ENCODE measurements at places on chromosomes 3 and 15.

DNA sequence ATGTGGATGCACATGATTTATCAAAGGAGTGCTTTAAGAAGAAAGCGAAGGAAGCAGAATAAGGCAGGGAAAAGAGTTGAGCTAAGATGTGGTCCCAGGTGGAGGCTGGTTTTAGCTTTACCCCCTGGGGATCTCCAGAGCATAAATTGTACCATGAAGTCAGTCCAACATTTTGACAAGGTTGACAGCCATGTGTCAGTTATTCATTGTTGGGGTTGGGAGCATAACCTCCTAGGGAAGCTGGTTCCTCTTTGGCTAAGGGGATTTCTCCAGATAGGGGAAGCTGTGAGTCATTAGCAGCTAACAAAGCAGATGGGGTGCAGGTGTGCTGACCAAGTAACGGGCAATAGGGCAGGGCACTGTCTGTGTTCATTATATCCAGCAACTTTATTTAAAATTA, 123.7 kb upstream of the IGSF10 start:
- DNase-seq, result no peak

GRCh38 chr3:9994086-9994844, 7.6 kb upstream of the EMC3 start:
- DNase-seq, result no peak

DNA sequence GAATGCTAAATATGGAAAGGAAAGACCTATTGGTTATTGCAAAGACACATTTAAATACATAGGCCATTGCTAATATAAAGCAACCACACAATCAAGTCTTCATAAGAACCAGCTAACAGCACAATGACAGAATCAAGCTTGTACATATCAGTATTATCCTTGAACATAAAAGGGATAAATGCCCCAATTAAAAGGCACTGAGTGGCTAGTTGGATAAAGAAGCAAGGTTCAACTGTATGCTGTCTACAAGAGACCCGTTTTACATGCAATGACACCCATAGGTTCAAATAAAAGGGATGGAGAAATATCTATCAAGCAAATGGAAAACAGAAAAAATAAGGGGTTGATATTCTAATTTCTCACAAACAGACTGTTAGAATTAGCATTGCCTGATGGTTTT, 706.1 kb downstream of the EPHA3 start:
- no peak for DNase-seq

GRCh38 chr15:42031198-42031915, 10.5 kb upstream of the PLA2G4E start:
- DNase-seq, result no peak

GRCh38 chr3:133466531-133467386, 66.9 kb downstream of the BFSP2 start:
- DNase-seq, result no peak

GRCh38 chr15:90500171-90500570, 29.6 kb upstream of the CRTC3 start:
- no peak for DNase-seq

DNA sequence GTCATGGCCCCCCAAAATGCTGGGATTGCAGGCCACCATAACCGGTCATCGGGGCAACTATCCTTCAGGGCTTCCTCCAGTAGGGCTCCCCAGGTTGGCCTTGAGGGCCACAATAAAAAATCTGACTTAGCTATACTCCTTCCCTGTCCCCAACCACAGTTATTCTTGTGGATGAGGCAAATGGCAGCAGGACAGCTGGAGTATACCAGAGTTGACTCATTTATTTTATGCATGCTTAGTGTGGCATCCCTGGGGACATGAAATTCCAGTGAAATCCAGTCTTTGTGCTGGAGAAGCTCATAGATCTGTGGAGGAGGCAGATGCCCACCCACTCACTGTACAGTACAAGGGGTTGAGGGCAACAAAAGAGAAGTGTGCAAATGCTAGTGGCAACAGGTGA, 109.5 kb downstream of the RORA start:
- no peak for DNase-seq

- DNase-seq, result no peak
Observed at GRCh38 chr15:84835661-84836337, 18.6 kb downstream of the ALPK3 start.

GRCh38 chr15:69797615-69798014, 300.1 kb downstream of the TLE3 start:
- DNase-seq, result no peak

- no peak for DNase-seq
Observed at GRCh38 chr15:99185414-99186130, 63.8 kb downstream of the TTC23 start.

DNA sequence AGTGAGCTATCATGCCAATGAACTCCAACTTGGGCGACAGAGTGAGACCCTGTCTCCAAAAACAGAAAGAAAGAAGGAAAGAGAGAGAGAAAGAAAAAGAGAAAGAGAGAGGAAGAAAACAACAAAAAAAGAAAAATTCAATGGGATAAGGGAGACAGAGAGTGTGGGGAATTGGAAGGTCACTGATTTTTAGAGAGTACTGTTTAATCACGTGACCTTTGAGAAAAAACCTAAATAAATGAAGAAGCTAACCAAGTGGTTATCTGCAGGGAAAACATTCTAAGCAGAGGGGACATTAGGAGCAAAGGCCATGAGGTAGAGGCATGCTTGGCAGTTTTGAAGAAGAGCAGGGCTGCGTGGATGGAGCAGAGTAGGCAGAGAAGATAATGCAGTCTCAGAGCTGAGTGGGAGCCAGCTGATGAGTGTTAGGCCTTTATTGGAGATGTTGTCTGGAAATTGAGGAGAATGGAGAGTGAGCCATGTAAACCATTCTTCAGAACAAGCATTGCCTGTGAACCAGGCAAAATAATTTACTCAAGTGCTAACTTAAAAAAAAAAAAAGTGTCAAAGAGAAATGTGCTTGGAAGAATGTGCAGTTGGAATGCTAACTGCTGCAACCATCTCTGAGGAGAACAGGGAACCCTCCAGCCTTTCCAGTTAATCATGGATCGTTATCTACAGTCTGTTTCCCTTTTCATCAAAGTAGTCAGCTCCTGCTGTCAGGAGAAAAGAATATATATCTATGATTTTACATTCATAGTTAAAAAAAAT, 377.3 kb upstream of the SEMA6D start:
- no peak for DNase-seq

DNA sequence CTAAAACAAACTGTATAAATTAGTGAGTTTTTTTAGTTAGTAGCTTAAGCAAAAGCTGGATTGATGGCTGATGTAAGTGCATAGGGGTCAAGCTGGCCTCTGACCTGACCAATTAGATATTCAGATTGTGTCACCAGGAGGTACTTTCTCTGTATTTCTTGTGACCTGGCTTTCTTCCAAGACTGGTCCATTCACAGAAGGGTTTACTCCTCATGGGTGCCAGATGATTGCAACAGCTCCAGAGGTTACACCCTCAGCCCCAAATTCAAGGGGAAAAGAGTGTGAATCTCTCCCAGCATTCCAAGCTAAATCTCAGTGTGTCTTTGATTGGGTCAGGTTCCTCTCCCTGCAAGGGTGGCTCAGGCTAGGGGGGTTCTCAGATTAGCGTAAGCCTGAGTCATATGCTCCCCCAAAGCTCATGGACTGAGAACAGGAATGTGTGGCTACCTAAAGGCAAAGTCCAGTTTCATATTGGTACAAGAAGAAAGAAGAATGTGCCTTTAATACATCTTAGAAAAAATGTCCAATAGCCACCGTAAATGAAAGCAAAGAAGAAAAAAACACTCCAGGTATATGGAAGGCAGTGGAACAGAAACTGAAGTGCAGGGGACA, 16.5 kb downstream of the PML start:
- DNase-seq, result no peak

DNA sequence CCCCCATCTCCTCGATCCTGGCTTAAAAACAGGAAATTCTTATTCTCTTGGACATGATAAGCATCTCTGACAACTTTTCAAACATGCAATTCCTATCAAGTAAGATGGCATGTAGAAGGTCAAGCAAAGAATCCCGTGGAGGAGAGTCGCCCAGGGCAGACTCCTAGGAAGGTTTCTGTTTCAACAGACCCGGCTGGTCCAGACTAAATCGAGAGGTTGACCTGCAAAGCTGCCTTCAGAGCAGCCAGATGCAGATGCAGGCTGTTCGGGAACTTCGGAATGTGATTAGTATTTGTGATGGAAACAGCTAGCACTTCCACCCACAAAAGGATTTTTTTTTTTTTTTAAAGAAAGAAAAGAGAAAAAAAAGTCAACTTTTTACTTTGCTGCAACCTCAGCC, 216.8 kb downstream of the NR1D2 start:
- DNase-seq, result no peak

DNA sequence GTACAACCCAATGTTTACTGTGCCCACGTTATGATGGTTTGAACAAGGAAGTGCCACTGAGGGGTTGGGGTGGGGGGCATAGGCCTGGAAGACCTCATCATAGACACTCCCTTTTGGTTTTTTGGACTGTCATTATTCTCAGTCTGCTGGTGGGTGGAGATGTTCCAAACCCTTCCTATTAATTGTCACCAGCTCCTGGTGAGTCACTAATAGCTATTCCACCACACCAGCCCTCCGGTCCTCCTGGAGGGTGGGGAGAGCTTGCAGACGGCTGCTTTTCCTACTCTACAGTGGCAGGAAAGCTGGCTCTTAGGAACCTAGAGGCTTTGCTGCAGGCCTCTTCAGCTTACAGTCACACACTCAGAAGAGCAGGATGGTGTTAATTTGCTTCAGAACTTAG, 9.0 kb upstream of the COPG1 start:
- no peak for DNase-seq

GRCh38 chr3:129650256-129650872, 43.9 kb upstream of the PLXND1 start:
- no peak for DNase-seq

- no peak for DNase-seq
Observed at GRCh38 chr15:59306520-59307164, 66.0 kb downstream of the MYO1E start.

- DNase-seq, result no peak
Observed at GRCh38 chr3:173663696-173664111, 266.2 kb downstream of the NLGN1 start.

- DNase-seq, result no peak
Observed at GRCh38 chr3:41853540-41854196, 108.2 kb downstream of the ULK4 start.

DNA sequence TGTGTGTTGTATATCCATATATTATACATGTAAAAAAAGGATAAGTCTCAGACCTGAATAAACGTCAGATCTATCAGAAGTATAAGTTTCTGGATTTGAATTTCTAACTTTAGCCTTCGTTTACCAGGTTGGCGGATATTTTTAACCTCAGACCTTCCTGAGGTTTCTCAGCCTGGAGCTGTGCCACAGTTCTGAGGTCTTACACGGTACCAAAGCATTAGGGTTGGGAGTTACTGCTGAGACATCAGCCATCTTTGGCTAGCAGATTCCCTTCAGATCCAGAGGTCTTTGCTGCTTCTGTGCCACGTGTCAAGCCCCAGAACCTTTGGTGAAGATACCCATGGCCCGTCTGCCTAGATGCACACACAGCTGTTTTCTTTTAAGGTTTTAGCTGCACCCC, 84.7 kb downstream of the PPP2R3A start:
- DNase-seq, result no peak

- DNase-seq, result no peak
Observed at GRCh38 chr3:79516795-79517194, 251.0 kb downstream of the ROBO1 start.

DNA sequence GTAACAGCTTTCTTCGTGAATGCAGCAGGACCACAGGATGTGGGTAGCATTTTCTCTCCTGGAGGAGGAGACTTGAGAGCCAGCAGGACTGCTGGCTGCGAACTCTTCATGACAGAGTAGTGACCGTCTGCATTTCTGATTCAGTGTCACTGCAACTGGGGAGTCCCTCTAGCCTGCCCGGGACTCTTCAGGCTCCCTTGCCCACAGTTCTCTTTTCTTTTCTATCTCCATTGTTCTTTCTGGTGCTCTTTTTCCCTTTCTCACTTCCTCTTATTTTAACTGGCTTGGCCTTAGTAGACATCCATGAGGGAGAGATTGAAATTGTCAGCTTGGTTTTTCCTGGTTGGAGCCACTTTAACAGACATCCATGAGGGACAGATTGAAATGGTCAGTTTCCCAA, 49.9 kb upstream of the P2RY1 start:
- DNase-seq, result no peak

DNA sequence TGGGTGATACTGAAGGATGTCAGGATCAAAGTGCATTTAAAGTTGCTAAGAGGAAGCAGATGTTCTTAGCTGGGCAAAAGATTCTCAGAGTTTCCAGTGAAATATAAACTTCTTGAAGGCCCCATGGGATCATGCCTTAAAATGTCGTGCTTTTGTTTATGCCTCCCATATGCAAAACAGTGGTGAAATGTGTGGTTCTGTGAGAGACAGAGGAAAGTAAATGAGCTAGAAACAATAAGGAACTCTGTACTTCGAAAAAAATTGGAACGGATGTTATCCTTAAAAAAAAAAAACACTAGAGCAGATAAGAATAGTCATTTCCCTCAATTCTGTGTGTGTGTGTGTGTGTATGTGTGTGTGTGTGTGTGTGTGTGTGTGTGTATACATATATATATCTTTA, 497.0 kb upstream of the TBL1XR1 start:
- no peak for DNase-seq
